ENCODE measurements at places on chromosomes 13 and 19.

GRCh38 chr19:18857223-18857622 lies 25.5 kb downstream of the UPF1 start:
- DNase-seq = no peak
- no peak overlapping the region for H3K27ac ChIP-seq
- H3K4me3 ChIP-seq = no peak overlapping the region
- no peaks in the 10 kb centered on the region for H3K27me3 ChIP-seq
- H3K36me3 ChIP-seq = peaks cover 99% of the 10 kb centered on the region

DNA sequence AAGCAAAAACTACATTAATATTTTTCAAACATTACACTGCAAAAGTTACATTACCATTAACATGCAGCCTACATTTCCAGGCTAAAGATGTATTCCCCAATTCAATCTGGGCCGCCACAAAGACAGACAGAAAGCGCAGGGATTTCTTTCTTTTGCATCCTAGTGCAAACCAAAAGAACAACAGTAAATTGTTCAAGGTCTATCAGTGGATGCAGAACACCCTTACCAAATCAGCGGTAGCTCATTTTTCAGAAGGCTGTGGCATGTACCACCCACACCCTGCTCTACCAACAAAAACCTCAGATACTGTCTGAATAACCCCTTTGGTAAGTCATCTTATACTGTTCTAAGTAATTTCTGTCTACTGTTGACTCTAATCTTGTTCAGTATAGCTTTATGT lies 3.6 kb downstream of the TPT1 start:
- H3K27me3 ChIP-seq = no peaks in the 10 kb centered on the region
- peaks cover 61% of the 10 kb centered on the region for H3K4me1 ChIP-seq
- DNase-seq = no peak
- peaks cover 39% of the 10 kb centered on the region for H3K36me3 ChIP-seq

- H3K27ac ChIP-seq = no peak overlapping the region
- no peaks in the 10 kb centered on the region for H3K27me3 ChIP-seq
Observed at GRCh38 chr13:112574416-112574815, 13.5 kb downstream of the TUBGCP3 start.

DNA sequence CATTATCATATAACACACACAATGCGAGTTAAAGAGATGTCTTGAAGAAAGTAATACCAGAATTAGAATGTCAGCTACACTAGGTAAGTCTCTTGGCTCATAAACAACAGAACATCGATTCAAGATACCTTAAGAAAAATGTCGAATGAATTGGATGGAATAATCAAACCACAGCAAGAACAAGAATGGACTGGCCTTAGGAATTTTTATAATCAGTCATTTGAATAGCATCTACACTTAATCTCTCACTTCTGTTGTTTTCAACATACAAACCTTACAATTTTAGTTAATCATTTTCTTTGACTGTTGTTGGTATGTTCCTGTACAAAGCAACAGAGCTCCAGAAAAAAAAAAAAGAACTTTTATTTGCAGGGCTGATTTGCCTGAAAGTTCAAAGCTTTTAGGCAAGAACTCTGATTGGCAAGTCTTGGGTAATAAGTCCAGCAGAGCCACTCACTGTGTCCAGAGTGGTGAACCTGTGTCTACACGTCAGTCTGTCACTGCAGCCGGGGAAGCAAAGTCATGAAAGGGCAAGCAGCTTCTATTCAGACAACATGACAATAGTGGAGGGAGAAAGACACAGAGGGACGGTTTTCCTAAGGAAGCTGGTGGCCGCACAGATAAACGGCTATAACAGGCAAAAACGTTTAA lies 1026.1 kb upstream of the MIR17HG start:
- no peaks in the 10 kb centered on the region for H3K36me3 ChIP-seq
- H3K4me1 ChIP-seq = no peaks in the 10 kb centered on the region
- no peak for DNase-seq
- H3K27ac ChIP-seq = no peak overlapping the region
- H3K27me3 ChIP-seq = no peaks in the 10 kb centered on the region

DNA sequence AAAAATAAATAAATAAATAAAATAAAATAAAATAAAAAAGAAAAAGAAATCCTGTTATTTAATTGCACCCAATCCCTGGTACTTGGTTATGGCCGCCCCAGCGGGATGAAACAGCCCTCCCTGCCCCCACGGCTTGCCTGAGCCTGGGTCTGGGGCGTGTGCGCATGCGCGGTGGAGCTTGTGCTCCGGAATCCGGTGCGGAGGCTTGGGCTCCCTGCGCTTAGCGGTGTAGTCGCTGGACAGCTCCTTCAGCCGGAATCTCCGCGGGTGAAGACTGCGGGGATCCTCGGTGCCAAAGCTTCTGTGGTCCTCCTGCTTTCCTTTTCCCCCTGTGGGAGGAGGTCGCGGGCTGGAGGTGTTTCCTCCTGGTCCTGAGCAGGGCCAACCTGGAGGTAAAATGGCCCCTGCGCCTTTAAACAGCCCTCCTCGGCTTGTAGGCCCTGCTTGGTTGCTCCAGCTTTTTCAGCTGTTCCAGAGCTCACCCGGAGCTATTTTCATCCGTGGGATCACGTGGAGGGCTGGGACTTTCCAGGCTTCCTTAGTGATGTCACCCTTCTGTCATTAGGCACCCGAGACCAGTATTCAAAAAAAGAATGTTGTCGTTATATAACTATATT lies at the start of gene PLA2G4C:
Gene PLA2G4C, minus strand, starts transcription at position 468 of the 617 bp plus-strand sequence. CDS start 4,288 bp downstream, outside the sequence.
- peaks cover 7% of the 10 kb centered on the region for H3K4me1 ChIP-seq
- H3K4me3 ChIP-seq = peak within 1 kb of the TSS; percentile 72
- peak; percentile 56 for DNase-seq
- H3K27ac ChIP-seq = peak within 1 kb of the TSS; percentile 60
- H3K27me3 ChIP-seq = no peaks in the 10 kb centered on the region

DNA sequence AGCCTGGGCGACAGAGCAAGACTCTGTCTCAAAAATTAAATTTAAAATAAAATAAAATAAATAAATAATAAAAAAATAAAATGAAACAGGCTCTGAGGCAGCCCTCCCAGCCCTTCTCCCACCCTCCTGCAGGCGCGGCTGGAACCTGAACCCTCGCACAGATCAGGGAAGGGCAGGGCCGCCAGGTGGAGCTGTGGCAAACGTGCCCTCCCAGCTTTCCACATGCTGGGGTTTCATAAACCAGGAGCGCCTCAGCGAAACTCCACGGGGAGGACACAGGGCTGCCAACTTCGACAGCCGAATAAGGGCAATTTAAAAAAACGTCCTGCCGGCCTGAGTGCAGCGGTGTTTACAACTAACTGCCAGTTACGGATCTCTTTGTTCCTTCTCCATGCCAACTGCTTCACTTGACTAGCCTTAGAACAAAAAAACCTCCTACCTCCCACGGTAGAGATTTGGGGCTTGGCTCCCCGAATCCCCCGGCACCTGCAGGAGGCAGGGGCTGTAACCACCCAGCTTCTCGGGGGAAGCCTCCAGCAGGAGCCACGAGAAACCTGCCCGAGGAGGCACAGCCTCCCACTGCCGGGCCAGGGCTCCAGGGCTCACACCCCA lies 15.9 kb downstream of the ZNF787 start:
- no peaks in the 10 kb centered on the region for H3K27me3 ChIP-seq
- peaks cover 25% of the 10 kb centered on the region for H3K36me3 ChIP-seq
- no peak overlapping the region for H3K27ac ChIP-seq
- peak; percentile 9 for DNase-seq
- peaks cover 10% of the 10 kb centered on the region for H3K4me1 ChIP-seq

DNA sequence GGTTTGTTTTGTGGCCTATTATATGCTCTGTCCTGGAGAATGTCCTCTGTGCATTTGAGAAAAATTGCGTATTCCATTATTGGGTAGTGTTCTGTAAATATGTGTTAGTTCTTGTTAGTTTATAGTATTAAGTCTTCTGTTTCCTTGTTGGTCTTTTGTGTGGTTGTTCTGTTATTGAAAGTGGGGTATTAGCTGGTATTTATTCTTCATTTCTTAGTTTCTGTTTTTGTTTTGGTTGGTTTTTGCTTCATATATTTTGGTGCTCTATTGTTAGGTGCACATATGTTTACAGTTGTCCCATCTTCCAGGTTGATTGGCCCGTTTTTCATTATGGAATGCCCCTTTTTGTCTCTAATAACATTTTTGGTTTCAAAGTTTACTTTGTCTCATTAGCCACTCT lies 77.3 kb downstream of the DNAJC15 start:
- H3K4me1 ChIP-seq = no peaks in the 10 kb centered on the region
- H3K36me3 ChIP-seq = no peaks in the 10 kb centered on the region
- no peak for DNase-seq
- H3K27ac ChIP-seq = no peak overlapping the region

DNA sequence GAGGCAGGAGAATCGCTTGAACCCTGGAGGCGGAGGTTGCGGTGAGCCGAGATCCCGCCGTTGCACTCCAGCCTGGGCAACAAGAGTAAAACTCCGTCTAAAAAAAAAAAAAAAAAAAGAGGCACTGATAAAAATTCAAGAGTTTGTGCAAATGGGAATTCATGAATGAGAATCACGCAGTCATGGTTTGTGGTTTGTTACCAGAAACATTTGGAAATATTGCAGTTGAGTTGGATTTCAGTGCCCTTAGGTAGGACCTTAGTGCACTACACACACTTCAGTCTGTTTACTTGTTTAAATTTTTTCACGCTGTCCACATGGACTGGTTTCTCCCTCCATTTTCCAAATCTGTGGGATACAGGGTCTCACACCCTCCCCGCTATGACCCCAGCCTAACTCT lies 28.4 kb downstream of the ZNF844 start:
- H3K27me3 ChIP-seq = no peaks in the 10 kb centered on the region
- H3K27ac ChIP-seq = no peak overlapping the region
- H3K4me1 ChIP-seq = peaks cover 5% of the 10 kb centered on the region
- peak overlapping the region; percentile 50 for H3K4me3 ChIP-seq
- H3K36me3 ChIP-seq = no peaks in the 10 kb centered on the region

DNA sequence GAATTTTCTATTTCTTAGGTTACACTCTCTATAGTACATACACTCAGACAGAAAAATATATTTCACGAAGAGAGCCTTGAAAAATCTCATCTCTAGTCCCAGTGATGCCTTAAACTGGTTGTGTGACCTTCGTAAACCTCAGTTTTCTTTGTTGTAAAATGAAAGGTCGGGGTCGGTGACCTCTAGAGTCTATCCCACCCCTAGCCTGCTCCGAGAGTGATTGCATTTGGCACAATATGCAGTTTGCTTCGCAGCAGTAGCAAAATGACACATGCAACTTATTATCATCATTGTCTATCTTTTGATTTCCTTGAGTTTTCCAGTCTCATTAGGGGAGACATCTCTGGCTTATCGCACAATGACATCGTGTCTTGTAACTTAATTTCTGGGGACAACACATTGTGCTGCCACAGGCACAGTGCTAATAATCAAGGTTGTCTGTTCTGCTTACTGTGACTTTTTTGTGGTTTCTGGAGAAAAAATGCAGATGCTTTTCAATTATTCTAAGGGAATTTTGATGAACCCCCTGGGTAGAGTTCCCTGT lies 115.0 kb downstream of the GGACT start:
- H3K4me1 ChIP-seq = no peaks in the 10 kb centered on the region
- DNase-seq = no peak
- no peak overlapping the region for H3K27ac ChIP-seq
- no peaks in the 10 kb centered on the region for H3K27me3 ChIP-seq
- no peaks in the 10 kb centered on the region for H3K36me3 ChIP-seq

GRCh38 chr19:48244281-48244680 lies 11.4 kb downstream of the CARD8 start:
- DNase-seq = peak; percentile 16
- H3K36me3 ChIP-seq = peaks cover 31% of the 10 kb centered on the region
- peak overlapping the region; percentile 28 for H3K4me3 ChIP-seq
- H3K27ac ChIP-seq = peak overlapping the region; percentile 59

DNA sequence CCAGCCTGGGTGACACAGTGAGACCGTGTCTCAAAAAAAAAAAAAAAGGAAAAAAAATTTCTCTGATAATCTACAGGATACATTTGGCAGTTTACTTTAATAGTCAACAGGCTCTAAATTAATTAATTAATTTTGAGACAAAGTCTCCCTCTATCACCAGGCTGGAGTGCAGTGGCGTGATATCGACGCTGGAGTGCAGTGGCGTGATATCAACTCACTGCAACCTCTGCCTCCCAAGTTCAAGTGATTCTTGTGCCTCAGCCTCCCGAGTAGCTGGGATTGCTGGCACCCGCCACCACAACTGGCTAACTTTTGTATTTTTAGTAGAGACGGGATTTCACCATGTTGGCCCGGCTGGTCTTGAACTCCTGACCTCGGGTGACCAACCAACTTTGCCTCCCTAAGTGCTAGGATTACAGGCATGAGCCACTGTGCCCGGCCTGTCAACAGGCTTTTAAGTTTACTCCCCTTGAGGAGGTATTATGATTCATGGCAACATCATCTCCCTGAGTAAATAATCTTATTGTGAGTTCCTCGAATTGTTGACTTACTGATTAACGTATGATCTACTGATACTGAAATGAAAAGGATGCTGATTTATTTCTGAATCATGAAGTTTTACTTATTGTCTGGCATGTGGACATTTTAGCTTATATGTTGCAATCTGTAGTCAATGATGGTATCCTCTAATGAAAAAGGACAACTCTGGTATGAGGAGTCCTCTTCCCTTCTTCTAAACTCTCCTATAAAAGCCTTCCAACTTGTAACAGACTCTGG lies 21.3 kb upstream of the MTRF1 start:
- no peaks in the 10 kb centered on the region for H3K27me3 ChIP-seq
- H3K27ac ChIP-seq = no peak overlapping the region
- no peaks in the 10 kb centered on the region for H3K36me3 ChIP-seq

GRCh38 chr19:40599331-40599901 lies 1.8 kb upstream of the LTBP4 start:
- H3K4me1 ChIP-seq = peaks cover 63% of the 10 kb centered on the region
- H3K27ac ChIP-seq = no peak overlapping the region
- H3K36me3 ChIP-seq = no peaks in the 10 kb centered on the region
- H3K4me3 ChIP-seq = peak overlapping the region; percentile 11
- H3K27me3 ChIP-seq = peaks cover 41% of the 10 kb centered on the region

DNA sequence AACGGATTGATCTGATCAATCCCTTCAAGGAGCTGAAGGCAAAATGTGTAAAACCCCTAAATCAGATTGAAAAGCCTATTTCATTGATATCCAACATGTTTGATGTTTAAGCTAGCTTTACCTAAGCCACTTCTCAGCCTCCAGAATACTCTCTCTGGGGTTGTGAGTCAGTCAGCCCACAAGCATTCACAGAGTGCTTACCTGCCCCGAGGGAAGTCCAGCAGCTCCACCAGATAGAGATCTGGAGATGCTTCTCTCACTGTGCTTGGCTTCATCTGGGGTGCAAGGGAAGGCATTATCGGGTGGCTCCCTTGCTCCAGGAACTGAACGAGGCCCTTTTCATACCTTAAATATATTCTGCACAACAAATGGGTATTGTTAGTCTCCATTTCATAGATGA lies 159.7 kb downstream of the OXGR1 start:
- no peak for DNase-seq
- no peak overlapping the region for H3K4me3 ChIP-seq
- no peak overlapping the region for H3K27ac ChIP-seq
- no peaks in the 10 kb centered on the region for H3K36me3 ChIP-seq

DNA sequence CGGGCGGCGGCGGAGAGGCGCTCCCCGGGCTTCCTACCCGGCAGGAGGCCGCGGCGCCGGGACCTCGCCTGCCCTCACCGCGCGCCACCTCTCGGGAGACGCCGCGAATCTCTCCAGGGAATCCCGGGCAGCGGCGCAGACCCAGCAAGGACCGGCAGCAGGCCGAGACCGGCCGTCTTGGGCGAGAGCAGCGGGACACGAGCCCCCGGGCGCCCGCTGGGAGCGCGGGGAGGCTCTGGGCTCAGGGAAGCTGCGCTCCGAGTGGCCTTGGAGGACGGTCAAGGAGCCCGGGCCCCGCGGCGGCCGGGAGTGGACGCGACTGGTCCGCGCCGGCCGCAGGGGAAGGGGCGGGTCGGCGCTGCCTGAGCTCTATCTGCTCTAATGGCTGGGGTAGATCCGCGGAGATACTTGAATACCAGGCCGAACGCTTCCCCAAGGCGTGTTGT lies 14.7 kb downstream of the CDX2 start:
- H3K4me3 ChIP-seq = peak overlapping the region; percentile 53
- peaks cover 34% of the 10 kb centered on the region for H3K27me3 ChIP-seq
- no peak for DNase-seq
- H3K27ac ChIP-seq = no peak overlapping the region
- no peaks in the 10 kb centered on the region for H3K36me3 ChIP-seq
- peaks cover 14% of the 10 kb centered on the region for H3K4me1 ChIP-seq
